ENCODE measurements at places on chromosomes 2 and 18.
A peak's percentile ranks its signal among the peaks of the same experiment; 100 is the strongest.

DNA sequence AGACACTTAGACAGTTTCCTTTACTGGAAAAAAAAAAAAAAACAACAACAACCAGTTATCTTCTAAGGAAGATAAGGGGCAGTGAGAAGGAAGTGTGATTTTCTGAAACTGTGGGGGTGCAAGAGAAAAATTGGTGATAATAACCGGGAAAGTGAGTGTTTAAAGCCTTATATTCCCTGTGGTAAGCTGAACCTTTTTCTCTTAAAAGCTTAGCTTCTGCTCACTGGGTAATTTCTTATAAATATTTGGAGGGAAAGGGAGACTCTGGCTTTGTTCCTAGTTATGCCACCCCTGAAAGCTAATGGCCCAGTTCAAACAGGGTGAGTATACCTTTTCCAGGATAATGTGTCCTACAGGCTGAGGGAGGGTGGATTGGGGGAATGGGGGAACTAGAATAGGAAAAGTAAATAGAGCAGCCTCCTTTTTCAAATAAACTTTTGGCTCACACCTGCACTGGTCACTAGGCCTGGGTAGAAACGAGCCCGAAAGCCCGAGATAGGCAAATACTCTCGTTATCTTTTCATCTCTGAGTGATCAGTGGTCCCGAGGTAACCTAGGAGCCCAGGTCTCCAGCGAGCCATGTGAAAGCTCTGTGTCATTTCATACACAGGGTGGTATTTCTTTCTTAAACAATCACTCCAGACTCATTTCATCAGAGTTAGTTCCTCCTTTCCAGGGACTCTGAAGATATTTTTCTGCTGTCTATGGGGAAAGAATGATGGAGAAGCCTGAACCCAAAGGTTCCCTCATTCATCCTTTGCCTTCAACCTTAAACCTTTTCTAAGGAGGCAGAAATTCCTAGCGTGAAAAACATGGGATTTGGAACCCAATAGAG is 15.5 kb upstream of the SRBD1 start:
- DNase-seq, result no peak

GRCh38 chr2:15363734-15364133 is 197.4 kb downstream of the NBAS start:
- no peak for DNase-seq

DNA sequence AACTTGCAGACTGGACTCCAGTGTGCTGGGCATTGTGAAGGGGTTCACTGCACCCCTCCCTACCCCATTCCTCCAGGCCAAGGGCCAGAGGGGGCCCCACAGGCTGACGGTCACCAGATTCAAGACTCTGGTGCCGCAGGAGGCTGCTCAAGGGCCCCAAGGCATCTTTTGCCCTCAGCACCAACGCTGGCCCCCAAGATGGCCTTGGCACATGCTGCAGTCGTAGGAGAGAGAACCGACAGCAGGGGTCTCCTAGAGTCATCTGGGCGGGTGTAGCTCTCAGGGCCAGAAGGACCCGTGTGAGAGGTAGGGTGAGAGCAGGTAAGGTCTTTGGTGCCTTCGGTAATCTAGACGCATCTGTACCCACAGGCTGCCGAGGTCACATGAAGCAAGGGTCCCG is 18.7 kb upstream of the ODC1 start:
- DNase-seq, result no peak

DNA sequence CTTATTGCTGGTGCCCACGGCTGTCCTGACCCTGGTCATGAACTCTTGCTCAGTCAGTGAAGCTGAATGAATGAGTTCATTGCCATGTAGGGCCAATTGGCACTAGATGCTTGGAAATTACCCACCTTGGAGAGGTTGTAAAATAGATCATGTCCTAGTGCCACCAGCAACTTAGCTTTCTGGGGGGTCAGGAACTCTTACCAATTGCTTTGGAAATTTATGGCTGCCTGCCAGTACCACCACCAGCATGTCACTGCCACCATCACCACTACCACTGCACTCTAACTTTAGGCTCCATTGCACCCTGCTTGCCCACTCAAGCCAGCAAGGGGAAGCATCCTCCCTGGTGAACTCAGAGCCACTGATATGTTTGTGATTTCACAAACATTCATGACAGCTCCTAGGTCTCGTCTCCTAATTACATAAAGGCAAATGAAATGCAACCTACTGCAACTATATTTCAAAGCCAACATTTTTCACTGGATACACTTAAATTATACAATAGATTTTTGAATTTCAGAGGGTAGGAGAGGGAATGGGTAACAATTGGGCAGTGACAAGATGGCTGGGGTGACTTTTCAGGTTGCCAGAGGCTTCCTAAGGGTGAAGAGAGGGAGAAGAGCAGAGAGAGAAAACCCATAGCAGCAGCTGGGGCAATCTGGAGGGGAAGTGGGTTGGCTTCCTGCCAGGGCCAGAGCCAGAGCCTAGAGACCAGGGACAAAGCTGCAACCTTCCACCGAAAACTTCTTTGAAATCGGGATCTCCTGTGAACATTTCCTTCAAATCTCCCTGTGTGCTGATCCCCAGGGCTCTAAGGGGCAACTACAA is 3.5 kb upstream of the EMILIN1 start:
- DNase-seq, result peak; percentile 74

GRCh38 chr2:195342061-195342460 is 315.0 kb upstream of the SLC39A10 start:
- no peak for DNase-seq

GRCh38 chr2:222318026-222318711 is 19.4 kb upstream of the PAX3 start:
- DNase-seq, result peak; percentile 74

DNA sequence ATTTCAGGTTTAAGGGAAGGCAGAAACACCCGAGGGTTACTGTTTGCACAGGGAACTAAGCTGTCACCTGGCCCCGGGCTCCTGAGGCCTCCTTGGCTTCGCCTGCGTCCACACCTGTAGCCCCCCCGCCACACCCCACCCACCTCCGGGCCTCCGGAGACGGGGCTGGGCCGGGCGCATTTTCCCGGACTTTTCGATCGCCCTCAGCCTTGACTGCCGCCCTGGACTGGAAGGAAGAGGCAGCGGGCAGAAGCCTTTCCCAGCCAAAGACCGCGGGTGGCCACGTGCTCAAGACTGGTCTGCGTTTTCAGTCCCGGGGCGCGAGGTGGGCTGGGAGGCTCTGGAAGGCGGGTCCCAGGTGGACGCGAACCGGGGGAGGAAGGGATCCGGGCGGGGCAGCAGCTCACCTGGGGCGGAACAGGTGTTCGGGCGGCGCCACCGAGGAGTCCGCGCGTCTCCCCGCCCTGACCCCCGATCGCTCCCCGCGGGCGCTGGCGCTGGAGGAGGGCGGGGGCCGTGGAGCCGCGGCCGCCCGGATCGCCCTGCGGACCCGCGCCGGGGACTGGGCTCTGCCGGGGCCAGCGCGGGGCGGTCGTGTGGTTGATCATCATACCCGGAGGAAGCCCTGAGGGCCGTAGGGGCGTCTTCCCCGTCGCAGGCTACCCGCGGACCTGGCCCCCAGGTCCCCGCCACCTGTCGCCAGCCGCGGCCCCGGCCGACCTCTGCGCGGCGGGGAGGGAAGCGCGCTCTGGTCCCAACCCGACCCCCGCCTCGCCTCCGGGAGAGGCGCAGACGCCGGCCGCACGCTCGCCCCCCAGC is 3.2 kb downstream of the ID2 start:
- DNase-seq, result peak; percentile 64

GRCh38 chr2:32947484-32948143 is 861 bp downstream of the LTBP1 start:
- peak; percentile 22 for DNase-seq

DNA sequence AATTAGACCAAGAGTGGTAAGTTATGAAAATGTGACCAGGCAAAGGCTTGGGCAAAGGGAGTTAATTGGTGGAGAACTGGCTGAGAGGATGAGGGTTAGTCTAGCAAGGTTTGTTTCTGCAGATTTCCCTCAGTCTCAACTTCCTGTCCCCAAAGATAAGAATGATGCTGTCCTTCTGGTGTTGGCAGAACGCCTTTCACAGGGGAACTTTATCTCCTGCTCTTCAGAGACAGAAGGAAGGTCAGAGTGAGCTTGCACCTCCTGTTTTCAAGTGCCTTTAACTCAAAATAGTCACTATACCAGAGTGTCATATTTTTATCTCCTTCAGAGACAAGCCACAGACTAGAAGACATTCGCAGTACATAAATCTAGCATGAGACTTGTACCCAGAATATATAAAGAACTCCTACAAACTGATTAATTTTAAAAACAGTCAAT is 95.7 kb downstream of the TEX51 start:
- no peak for DNase-seq

DNA sequence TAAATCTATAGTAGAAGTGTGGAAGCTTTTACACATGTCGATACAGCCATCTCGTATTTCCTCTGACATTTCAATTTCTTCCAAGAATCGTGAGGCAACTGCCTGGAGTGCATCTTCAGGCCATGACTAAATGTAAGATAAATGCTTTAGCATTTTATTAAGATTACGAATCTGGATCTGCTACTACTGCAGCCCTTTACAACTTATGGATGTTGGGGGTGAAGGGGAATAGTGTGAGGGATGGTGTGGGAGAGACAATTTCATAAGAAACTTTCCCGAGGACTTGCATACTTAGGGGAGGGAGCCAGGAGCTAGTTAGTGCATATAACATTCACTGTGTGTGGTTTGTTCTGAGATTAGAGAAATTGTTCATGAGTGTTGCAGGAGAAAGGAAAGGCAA is 204.8 kb downstream of the SLC39A10 start:
- no peak for DNase-seq

DNA sequence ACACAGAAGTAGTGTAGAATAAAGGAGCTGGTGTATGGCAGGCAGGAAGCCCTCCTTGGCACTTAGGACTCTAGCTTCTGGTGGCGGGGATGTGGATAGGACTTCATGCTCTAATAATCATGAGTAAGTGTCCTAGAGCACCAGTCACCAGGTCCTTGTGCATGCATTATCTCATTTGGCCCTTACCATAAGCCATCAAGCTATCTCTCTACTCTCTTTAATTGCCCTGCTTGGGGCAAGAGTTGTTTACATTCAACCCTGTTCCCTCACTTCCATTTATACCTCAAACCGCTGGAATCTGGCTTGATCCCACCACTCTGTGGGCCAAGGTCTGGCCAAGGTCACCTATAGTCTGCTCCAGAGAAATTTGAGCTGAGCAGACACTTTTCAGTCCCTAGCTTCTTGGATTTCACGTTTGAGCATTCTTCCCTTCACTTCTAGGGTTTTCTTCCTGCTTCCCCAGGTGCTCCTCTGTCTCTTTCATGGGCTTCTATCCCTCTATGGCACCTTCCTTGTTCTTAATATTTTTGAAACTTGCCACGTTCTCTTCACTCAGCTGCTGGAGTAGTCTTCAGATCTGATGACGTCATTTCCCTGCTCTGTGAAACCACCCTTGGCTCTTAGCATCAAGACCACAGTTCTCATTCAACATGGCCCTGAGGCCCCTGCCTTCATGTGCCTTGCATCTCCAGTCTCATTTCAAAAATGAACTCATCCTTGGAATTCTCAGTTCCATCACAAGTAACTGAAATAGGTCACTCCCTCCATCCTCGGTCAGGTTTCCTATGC is 94.9 kb upstream of the GATA6 start:
- no peak for DNase-seq

DNA sequence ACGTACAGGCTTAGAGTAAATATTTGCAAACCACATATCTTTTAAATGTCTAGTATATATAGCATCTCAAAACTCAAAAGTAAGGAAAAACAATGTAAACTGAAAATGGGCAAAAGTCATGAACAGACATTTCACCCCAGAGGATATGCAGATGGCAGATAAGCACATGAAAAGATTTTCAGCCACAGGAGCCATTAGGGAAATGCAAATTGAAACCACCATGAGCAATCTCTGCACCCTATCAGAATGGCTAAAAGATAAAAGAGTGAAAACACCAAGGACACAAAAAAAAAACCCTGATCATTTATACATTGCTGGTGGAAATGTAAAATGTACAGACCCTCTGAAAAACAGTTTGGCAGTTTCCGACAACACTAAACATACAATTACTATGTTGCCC is 292.7 kb downstream of the ZNF516 start:
- DNase-seq, result no peak

GRCh38 chr2:105377871-105378270 is 21.0 kb downstream of the FHL2 start:
- DNase-seq, result no peak

- DNase-seq, result peak; percentile 79
Measured at GRCh38 chr18:3481696-3482210, 31.8 kb downstream of the TGIF1 start.

DNA sequence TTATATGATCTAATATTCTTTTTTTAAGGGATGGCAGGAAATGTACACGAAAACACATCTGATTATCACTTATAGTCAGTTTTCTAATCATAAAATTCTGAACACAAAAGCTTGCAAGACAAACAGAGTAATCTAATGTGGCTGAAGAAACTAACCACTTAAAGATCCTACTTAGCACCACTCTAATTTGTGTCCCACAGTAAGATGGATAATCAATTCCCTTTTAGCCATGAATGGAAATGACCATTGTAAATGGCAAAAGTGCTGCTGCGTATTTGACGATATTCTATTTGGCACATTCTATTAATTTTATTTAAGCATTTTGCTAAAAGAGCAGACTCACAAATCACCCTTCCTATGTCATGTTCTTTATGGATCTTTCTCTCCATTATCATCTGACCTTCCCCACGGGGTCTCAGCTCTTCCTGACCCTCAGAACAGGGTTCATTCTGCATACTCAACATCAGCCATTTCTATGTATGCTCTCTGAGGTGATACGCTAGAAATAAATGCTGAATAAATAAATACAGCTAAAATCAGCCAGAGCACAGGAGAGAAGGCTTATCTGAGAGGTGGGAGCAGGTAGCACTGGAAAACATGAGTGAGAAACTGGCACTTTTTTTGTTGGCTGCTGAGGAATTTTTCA is 295.8 kb downstream of the AFF3 start:
- DNase-seq, result no peak

DNA sequence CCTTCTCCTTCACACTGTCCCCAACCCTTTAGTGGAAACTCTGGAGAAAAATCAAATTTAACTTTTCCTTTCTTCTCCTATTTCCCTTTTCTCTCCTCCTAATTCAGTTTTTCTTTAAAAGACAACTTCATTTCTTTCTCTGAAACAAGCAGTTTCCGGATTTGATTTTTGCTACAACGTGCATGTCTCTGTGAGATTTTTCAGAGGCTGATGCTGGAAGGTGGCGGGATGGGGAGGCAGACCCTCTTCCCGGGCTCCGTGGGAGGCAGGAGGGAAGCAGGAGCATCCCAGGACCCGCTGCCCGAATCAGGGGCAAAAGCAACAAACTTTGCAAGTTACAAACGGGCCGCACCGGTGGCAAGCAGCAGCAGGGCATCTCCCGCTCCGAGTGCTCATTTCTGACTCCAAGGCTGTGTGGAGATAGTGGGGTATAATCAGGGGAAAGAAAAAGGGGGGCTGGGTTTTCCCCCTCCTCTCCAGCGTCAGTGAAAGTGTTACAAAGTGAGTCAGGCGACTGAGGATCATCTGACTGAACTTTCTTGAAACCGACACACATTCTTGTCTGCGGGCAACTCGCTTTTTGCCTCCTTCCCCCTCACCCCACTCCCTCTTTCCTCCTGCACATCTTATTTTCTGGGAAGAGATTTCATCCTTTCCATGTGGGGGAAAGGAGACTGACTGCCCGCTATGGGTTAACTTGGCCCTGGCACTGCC is 6.4 kb downstream of the ZEB2 start:
- DNase-seq, result no peak
